A549 treated with RU486 at 1 μM for 4 hours (cell line): ENCODE measurements at places on chromosomes 7 and 10. TPM values are rescaled to one million over a fixed set of nuclear protein-coding genes. Genes with fewer than 3 reads are reported as not detected.

Gene TEX47
- not detected in 5 replicates for total RNA-seq

Gene OR13A1
- not detected in 5 replicates for total RNA-seq

Gene LRWD1
- 22.8 to 33.4 TPM (median 26.4 TPM) in 5 replicates for total RNA-seq

Gene PON3
- total RNA-seq = 27.0 to 38.0 TPM (median 34.3 TPM) in 5 replicates

Gene CAMK2B
- 0.09 to 0.46 TPM (median 0.29 TPM) in 5 replicates for total RNA-seq

Gene PIP
- total RNA-seq = 0.28 TPM in 1 of 5 replicates, not detected in the others

Gene C10orf90
- total RNA-seq = 2.7 to 3.8 TPM (median 3.7 TPM) in 5 replicates

Gene CEP55
- total RNA-seq = 47.3 to 72.8 TPM (median 66.7 TPM) in 5 replicates

Gene SLC39A12
- not detected in 5 replicates for total RNA-seq

Gene SRRM3
- total RNA-seq = 5.7 to 8.9 TPM (median 6.9 TPM) in 5 replicates

Gene SEMA3E
- 2.1 to 2.9 TPM (median 2.7 TPM) in 5 replicates for total RNA-seq

Gene GSTO2
- total RNA-seq = 1.7 to 3.7 TPM (median 2.1 TPM) in 5 replicates

Gene PSMG3
- 82.9 to 114 TPM (median 108 TPM) in 5 replicates for total RNA-seq

Gene EGR2
- total RNA-seq = 0.29 to 0.75 TPM (median 0.38 TPM) in 5 replicates

Gene SND1
- 103 to 114 TPM (median 108 TPM) in 5 replicates for total RNA-seq

Gene ZNF783
- 5.1 to 6.8 TPM (median 5.8 TPM) in 5 replicates for total RNA-seq

Gene REEP3
- 16.5 to 21.2 TPM (median 19.6 TPM) in 5 replicates for total RNA-seq

Gene SPDYE11
- total RNA-seq = not detected in 5 replicates

Gene PNLIPRP2
- total RNA-seq = 0.10 to 0.32 TPM in 2 of 5 replicates, not detected in the others
